Non-pigmented ciliary epithelial cell (primary cell): ENCODE measurements at places on chromosomes 1 and 21.

- DNase-seq: no peak
These were observed 4.6 kb downstream of the SLC26A9 start for GRCh38 chr1:205938682-205939081.

DNA sequence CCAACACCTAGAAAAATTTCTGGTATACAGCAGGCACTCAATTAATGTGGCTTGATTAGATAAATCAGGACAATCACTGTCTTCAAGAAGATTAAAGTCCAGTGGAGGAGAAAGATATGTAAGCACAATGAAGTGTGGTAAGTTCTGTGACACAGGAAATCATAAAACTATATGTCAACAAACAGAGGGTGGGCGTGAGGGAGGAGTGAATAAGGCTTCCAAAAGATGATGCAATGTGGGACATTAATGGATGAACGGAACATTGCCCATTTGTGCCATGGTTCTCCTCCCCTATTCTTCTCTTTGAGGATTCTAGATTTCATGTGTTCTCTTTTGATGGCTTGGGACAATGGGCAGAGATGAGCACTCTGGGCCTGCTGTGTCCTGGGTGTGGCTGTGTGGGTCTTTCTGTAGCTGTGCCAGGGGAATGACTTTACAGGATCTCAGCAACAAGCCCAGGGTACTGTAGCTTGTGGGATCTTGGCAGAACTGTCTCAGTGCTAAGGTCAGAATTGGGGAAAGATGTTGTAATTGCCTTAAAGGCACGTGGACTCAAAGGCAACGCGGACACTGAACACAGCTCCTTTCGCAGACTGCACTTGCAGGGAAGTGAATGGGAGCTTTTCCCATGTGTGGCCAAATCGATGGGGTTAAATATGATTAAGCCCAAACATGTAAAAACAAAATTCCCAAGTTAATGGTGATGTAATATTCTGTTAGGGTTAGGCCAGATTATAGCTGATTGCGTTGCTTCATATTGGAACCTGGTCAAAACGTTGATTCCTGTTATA, 366.9 kb downstream of the TGFB2 start:
- no peak for DNase-seq

- no peak for DNase-seq
These were observed 224.0 kb upstream of the SNX7 start for GRCh38 chr1:98437540-98437939.

DNA sequence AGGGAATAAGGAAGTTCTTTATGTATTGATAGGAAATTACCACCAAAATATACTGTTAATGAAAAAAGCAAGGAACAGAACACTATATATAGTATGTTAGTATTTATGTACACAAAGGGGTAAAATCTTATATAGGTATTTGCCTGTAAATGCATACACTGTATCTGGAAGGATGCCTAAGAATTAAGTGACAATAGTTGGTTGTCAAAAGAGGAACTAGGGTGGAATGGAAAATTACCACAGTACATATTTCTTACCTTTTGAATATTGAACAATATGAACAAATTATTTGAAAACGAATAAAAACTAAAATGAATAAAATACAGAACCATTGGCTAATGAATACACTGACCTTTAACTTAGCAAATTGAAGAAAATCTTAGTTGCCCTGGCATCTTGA, 13.6 kb downstream of the ARPC5 start:
- DNase-seq: no peak

DNA sequence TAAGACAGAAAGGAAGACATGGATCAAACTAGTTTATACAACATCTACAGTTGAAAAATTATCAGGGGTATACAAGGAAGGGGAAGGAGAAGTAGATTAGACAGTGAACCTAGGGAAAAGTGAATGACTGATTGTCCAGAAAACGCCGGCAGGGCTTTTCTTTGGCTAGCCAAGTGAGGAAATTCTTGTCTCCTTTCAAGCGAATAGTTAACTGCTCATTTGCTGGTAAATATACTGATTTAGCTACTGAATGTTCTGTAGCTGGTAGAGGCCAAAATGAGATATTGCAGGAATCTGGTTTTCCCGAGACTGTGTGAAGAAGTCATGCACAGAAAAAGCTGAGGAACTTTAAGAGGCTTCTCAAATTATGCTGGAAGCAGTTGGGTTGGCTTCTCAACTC, 128.5 kb upstream of the ZNHIT6 start:
- no peak for DNase-seq

GRCh38 chr1:111805251-111805650, 49.5 kb downstream of the DDX20 start:
- no peak for DNase-seq

DNA sequence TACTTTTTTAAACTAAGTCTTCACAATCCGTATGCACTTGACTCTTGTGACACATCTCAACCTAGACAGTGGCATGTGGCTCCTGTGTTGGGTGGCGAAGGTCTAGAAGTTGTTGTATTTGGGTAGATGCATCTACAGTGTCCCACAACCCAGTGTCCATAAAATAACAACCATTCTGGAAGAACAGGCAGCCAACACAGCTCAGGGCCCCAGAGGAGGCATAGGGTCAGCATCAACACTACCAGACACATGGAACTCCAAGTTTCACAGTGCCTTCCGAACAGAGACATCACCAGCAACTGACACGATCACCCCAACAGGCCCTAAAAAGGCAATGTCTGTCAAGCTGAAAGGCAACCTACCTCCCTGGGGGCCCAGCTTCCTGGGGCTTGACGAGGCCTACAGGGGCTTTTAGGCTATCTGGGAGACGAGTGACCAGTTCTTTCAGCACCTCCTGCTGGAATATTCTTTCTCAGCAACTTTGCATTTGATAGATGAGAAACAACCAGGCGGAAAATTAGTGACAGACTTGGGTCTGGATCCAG, 5.6 kb downstream of the SH3BP5L start:
- DNase-seq: no peak

DNA sequence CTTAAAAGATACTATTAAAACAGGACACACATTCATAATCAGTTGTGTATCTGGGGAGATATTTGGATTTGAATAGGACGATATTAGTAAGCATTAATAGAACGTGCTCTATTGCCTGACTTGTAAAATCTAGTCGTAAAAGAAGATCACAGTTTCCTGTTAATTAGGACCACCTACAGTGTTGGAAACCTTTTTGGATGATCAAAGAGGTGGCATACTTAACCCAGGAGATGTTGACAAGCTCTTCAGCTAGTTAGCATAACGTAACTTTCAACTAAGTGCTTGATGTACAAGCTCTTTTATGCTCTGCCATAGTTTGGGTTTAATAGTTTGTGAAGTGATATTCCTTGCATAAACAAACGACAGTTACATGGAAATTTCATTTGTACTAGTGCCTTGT, 293.3 kb upstream of the NR5A2 start:
- no peak for DNase-seq

DNA sequence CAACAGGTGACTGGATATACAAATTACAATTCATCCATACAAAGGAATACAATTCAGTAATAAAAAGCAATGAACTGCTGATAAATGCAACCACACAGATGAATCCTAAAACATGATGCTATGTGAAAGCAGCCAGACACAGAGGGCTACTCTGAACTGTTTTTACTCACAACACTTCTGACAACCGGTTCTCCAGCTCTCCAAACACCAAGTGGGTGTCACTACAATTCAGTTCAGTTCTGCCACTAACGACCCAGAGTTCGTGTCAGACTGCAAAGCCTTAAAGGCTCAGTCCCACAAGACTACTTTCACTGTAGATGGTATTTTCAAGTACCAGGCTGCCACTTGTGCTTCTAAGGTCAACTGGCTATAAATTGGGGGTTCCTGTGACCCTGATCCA, 119.4 kb downstream of the SLC16A1 start:
- DNase-seq: no peak
